Peyer's patch (tissue), 4 donors: ENCODE measurements at places on chromosomes 2 and 18. TPM values are rescaled to one million over a fixed set of nuclear protein-coding genes. Genes with fewer than 3 reads are reported as not detected.

DNA sequence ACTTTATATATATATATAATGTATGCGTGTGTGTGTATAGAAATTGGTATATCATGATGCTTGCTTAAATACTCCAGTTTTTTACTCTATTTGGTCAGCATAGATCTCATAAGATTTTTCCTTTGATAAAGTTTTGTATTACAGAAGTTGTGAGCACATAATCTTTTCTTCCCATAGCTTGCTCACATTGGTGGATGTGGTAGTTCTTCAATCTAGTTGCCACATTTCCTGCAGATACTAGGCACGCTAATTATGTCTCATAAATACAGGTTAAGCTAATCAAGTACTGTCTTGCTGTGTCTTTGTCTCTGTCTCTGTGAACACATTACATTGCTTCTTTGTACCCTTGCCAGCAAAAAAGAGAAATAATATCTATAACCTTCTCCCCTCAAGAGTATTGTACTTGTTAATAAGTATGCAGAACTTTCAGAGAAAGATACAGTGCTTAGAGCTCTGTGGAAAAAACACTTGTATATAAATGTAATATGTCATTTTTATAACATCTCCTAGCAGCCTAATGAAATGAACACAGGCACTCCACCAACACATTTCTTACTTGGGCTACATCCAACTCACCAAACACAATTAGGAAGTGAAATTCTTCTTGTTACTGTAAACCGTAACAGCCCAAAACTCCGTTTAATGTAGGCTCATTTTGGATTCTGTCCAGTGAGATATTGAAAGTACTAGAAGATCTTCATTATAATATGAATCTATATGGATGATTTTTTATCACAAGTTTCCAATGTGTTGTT lies 306.7 kb upstream of the SLC8A1 start:
- no peak for DNase-seq

DNA sequence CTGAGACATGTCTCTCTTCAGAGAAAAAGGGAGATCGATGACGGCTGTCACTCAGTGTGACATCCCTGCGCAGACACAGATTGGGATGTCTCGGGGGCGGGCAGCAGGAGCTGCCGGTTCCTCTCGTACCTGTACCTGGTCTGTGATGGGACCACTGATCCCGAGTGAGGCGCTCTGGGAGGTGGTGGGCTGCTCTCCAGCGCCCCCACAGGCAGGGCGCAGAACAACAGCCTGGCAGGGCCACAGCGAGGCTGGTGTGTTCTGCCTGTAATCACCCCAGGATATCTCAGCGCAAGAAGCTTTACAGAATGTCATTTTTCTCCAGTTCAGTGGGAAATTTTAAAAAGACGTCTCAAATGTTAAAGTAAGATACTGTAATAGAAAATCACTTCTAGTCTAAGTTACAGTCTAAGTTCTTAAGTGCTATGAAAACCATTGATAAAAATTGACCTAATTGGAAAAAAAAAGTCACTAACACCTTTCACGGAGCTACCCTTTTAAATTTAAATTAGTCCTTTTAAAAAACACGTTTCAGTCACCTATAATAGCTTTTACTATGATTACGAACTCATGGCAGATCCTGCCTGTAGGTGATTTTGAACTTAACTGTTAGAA lies 189.8 kb downstream of the SNTG2 start:
- DNase-seq: no peak

- DNase-seq: no peak
Observed at GRCh38 chr2:39772812-39773152, 6.3 kb downstream of the THUMPD2 start.

DNA sequence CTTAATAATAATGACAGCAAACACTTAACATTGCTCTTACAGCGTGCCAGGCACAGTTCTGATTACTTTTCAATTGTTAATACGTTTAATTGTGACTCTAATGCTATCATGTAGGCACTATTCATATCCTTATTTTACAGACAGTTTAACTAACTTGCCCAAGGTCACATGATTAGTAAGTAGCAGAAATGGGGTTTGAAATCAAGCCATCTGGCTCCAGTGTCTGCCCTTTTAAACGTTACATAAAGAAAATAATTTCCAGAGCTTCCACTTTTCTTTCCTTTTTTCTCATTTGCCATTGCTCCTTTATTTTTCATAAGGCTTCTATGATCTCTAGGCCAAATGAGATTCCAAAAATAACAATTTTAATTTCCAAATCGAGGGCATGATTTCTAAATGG lies 50.6 kb upstream of the IKZF2 start:
- no peak for DNase-seq

GRCh38 chr2:202564226-202564625 lies 70.5 kb upstream of the FAM117B start:
- no peak for DNase-seq

GRCh38 chr2:74089816-74090745 lies 57.6 kb downstream of the BOLA3 start:
- DNase-seq: no peak

DNA sequence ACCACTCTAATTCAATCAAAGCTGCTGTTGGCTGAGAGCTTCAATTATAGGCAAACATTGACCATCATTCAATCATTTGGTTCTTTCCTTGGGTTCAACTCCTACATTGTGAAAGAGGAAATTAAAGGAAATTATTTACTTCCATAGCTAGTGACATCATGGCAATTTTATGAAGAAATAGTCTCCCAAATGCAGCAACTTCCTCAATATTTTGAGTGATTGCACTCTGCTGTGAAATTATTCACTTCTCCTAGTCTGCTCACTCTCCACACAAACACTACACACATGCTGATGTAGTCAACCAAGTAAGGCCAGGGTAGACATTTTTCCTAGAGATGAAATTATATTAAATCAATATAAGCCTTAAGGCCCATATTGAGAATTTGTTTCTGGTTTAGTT lies 86.7 kb upstream of the NCKAP5 start:
- no peak for DNase-seq

CIB4 gene
- not detected for total RNA-seq

DNA sequence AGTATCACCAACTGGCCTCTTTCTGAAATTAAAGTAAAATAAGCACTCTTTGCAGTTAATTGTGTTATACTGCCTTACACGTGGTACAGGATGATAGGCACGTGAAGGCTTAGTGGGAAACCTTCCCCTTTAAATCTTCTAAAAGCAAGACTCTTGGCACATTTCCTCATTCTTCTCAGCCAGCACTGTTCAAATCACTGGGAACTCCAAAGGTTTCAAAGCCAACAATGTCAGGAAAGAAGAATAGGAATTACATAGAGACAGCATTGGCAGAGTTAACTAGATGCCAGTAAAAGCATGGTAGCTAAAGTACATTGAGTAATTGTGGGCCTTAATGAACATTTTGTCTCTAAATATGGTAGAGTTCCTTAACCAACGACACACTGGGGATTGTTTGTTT lies 96.4 kb downstream of the DTNA start:
- DNase-seq: no peak

FIGN gene
- 0.57 TPM for total RNA-seq

C2orf66 gene
- not detected for total RNA-seq

CD302 gene
- 37.7 TPM for total RNA-seq

PAX8 gene
- 18.0 TPM for total RNA-seq

- DNase-seq: no peak
Observed at GRCh38 chr2:108934583-108935245, 54.3 kb downstream of the EDAR start.

GRCh38 chr2:21930226-21930625 lies 806.5 kb downstream of the TDRD15 start:
- no peak for DNase-seq

DNA sequence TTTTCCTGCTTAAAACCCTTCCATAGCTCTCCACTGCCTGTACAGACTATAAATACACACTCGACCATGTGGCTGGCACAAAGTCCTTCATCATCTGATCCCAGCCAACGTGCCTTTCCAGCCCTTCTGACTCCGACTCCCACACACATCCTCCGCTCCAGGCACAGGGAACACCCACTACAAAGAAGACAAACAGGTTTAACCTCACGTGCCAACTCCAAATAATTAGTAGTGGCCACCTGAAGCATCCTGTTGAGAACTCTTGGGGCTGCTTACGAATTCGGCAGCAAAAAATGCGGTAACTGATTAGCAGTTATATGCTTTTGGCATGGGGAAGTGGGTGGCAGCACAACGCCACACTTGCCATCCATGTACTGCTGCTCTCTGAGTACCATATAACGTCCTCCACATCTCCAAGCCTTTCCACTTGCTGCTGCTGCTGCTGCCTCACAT lies 12.1 kb downstream of the SPIRE1 start:
- DNase-seq: no peak

- no peak for DNase-seq
Observed at GRCh38 chr2:77147153-77147552, 375.0 kb downstream of the LRRTM4 start.

ACOXL gene
- total RNA-seq: not detected

IL36B gene
- total RNA-seq: not detected

GRCh38 chr2:239577935-239578334 lies 177.1 kb upstream of the HDAC4 start:
- no peak for DNase-seq

REG3G gene
- not detected for total RNA-seq

DNA sequence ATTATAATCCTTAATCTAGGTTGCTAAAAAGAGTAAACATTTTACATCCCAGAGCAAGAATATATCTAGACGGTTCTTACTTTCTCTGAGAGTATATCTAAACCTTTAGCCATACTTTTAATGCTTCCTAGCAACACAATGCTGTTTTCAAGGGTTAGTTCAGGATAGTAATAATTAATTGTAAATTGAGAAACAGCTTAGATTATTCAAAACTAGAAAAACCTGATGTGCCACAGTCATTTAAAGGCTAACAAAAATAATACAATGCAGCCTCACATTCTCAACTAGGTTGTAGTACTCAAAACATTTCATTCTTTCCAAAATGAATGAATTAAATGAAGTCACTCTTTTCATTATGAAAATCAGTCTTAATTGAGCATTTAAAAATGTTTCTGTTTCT lies 103.2 kb upstream of the OTX1 start:
- DNase-seq: no peak

NT5C1B gene
- not detected for total RNA-seq

GRCh38 chr2:188869550-188869949 lies 104.6 kb upstream of the COL3A1 start:
- DNase-seq: no peak

SCTR gene
- total RNA-seq: 0.54 TPM

DNA sequence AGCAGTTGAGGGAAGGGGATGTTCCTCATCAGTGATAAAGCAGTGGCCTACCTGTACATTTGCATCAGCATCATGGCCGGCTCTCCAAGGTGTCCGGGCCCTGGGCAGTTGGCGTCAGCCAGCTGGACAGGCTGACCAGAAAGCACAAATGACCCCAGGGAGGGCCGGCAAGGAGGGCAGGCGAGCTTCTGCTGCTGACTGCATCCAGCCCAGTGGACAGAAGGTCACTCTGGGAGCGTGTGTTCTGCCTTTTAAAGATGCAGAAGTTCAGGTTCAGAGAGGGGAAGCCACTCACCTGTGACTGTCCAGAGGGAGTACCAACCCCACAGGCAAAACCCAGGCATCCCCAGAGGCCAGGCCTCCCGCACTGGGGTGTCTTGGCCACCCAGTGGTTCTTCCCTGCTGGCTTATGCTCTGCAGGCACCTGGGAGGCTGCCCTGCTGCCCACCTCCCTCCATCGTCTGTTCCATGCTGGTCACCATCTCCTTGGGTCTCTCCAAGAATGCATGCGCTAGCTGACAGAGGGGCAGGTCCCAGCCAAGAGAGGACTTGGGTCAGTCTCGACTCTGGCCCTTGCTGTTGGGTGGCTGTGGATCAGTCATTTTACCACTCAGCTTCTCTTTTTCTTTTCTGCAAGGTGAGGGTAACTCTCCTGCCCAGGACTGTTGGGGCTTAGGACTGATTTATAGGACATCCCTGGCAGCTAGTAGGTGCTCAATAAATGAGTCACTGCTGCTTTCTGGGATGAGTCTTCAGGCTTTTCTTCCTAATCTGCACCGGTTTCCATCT lies 89.9 kb downstream of the INHBB start:
- peak; percentile 32 for DNase-seq

GAL3ST2 gene
- total RNA-seq: 0.80 TPM

DNA sequence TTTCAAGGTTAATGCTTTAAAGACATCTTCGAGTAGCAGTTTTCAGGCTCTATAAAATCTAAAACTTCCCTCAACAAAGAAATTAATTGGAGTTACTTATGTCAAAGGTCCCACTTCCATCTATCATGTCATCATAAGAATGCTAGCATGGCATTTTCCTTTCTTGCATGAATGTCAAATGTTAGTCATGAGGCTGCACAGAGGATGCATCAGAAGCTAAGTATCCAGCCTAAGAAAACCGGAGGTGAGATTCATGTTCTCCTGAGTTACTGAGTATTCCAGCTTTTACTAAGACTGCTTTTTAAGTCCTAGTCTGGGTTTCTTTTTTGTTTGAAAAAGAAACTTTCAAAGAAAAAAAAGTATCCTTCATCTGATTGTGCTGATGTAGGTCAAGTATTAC lies 130.6 kb upstream of the CDH19 start:
- no peak for DNase-seq

- DNase-seq: no peak
Observed at GRCh38 chr2:152042636-152043615, 55.9 kb downstream of the CACNB4 start.

- DNase-seq: no peak
Observed at GRCh38 chr2:145740302-145740701, 1220.4 kb upstream of the ZEB2 start.

DNA sequence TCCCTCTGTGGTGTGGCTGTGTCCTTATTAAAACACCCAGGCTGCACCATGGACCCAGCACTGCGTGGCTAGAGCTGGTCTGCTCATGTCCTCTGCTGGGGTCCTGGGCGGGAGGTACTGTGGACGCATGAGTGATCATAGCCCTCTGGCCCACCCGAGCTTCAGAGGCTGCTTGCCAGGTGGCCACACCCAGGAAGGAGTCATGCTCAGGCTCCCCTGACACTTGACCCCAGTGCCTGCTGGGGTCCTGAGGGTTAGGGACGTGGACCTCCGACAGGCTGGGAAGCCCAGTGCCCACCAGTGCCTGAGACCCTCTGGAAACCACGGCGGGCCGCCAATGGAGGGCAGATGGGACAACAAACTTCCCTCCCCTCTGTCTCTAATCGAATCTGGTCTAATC lies 66.3 kb upstream of the HS6ST1 start:
- no peak for DNase-seq

RAB27B gene
- total RNA-seq: 4.6 TPM

GAD1 gene
- total RNA-seq: not detected

DNA sequence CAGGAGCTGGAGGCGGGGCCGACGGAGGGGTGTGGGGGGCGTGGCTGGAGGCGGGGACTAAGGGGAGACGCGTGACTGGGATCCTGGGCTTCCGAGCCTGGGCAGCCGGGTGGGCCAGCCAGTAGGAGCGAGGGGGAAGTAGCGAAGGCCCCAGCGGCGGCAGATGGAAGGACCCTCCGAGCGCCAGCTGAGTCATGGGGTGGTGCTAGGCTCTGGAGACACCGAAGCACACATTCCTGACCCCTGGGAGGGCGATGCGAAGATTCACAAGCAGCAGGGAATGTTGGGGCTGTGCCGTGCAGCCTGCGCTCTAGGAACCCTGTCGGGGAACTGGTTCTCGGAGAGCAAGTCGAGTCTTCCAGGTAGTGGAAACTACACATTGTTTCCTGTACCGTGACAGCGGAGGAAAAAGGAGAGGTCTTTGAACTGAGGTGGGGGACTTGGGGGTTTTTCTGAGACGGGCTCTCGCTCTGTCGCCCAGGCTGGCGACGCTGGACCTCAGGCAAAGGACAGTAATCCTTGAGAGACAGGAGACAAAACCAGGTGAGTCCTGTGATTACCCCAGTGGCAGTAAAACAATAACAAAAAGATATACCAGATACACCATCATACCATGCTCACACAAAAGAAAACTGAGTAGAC lies 650 bp upstream of the AFG3L2 start:
- DNase-seq: no peak

GRCh38 chr2:176165370-176166050 lies 8.4 kb downstream of the HOXD3 start:
- no peak for DNase-seq

GRCh38 chr18:1094409-1094808 lies 189.7 kb downstream of the ADCYAP1 start:
- DNase-seq: no peak
